ENCODE measurements at places on chromosomes 11 and 22.
A peak's percentile ranks its signal among the peaks of the same experiment; 100 is the strongest.

DNA sequence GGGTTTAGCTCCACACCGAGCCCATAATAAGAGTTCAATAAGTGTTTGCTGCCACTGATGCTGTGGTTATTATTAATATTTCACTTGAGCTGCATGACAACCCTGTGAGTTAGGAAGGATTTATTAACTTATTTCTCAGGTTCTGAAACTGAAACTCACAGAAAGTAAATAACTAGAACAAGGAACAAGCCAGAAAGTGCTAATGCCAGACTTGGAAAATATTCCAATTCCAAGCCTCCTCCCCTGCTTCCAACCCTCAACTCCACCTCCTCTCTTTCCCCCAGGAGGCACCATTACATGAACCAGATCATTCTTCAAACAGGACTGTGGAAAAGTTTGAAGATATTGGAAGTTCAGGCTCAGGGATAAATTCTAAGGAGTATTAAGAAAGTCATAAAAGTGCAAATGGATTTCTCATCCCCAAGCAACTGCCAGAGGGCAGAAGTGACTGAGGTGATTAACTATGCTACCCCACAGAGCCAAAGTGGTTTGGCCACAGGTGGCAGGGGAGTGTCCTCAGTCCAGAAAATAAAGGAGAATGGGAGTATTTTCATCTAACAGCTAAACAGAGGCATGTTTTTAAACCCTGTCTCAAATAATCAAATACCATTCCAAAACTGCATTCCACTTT lies 3.2 kb upstream of the FJX1 start:
- DNase-seq: no peak

DNA sequence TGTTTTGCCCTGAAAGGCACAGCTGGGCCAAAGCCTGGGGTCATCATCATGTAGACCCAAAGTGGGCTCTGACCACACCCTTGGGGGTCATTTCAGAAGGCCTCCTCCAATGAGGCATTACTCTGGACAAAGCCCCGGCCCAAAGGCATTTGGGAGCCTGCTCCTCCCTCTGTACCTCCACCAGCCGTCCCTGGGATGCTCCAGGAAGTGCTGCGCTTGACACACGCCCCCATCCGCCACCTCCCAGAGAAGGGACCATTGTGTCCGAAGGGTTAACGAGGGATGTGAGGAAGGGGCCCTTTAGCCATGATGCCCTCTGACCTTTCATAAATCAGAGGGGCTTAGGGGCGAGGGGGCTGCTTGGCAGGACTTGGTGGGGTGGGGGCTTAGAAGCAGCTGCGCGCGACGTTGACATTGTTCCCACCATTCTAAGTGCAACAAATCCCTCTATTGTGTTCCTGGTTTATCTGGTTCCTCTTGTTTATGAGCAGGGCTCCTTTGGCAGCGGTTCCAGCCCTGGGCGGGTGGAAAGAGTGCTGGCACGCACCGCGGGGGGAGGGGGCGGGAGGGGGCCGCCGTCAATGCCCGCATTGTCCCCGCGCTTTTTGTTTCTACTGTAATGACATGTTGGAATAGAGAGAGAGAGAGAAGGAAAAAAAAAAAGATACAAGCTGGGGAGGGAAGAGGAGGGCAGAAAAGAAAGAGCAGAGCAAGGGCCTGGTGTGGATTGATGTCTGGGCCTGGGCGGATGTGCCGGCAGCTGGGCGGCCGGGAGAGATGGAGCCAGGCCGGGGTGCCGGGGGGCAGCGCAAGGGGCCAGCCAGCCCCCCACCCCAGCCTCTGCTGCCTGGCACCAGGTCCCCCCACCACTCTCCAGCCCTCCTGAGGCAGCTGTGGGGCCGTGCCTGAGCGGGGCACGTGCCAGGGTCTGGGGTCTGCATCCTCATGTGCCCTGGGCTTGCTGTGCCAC lies 32.1 kb upstream of the SOX10 start:
- peak; percentile 63 for DNase-seq

GRCh38 chr11:115774756-115775155 lies 270.5 kb upstream of the CADM1 start:
- no peak for DNase-seq

DNA sequence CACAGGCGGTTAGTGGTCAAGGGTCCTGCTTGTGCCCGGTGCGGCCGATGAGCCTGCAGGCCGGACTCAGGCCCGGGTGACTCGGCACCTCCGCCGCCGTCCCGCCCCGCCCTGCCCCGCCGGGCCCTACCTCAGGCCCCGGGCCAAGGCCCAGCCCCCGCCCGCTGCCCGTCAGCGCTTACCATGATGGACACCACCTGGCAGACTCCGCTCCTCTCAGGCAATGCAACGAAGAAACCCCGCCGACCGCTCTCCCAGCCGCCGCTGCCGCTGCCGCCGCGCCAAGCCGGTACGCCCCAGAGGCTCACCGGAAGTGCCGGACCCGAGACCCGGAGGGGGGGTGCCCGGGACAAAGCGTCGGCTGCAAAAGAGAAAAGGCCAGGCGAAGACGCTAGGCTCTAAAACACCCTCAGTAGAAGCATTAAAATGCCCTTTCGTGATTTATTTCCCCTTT lies at the start of gene UFD1:
Gene UFD1 (minus strand): TSS at position 293 of the 454 bp plus-strand sequence. CDS start 108 bp downstream, at position 185.
- peak; percentile 80 for DNase-seq

- DNase-seq: peak; percentile 67
These were observed 104.3 kb downstream of the MAML2 start for GRCh38 chr11:96238563-96239135.

GRCh38 chr11:75270896-75271418 lies 30.4 kb downstream of the TPBGL start:
- DNase-seq: peak; percentile 27

GRCh38 chr11:48099916-48100446 lies 116.6 kb upstream of the OR4B1 start:
- no peak for DNase-seq

DNA sequence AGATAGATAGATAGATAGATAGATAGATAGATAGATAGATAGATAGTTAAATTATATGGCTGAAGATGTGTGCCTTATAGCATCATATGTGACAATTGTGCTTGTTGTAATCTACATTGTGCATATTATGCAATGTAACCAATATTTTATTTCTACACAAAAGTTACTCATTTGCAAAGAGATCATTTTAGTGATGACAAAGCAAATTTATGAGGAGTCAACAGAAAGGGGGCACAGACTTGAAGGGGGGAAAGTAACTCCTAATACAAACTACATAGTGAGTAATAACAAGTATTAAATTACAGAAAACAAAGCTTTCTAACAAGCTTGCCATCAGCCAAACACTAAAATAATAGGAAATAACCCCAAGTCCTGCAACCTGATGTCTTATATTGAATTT lies 106.8 kb downstream of the MUC15 start:
- DNase-seq: no peak

DNA sequence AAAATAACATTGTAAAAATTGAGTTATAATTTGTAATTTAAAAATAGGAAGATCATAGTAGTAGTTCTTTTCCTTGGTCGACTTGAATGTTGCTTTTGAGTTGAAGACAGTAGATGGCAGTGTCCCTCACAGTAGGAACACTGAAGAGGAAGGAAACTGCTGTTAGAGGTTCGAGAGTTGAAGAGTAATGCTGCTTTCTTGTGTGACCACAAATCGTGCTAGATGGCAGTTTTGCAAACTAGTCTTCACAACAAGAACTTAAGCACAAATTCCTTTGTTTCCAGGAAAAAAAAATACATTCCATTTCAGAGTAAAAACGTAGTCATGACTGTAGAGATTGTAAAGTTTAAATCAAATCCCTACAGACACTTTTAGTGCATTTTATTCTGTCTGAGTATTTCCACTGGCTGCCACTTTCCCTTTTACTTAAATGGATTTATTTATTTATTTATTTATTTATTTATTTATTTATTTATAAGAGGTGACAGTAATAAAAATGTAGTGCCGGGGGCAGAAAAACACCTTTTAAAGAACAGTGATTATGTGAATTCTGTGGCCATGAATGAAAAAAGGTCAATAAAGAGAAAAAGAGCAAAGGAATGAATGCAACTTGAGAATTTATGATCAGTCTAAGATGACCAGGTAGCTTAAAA lies 54.6 kb downstream of the SPECC1L start:
- peak; percentile 88 for DNase-seq

GRCh38 chr11:76073724-76074123 lies 132.6 kb downstream of the WNT11 start:
- peak; percentile 73 for DNase-seq

GRCh38 chr11:12577725-12578644 lies 96.2 kb upstream of the TEAD1 start:
- peak; percentile 36 for DNase-seq

- DNase-seq: no peak
These were observed 10.1 kb downstream of the MTFP1 start for GRCh38 chr22:30435674-30436126.

DNA sequence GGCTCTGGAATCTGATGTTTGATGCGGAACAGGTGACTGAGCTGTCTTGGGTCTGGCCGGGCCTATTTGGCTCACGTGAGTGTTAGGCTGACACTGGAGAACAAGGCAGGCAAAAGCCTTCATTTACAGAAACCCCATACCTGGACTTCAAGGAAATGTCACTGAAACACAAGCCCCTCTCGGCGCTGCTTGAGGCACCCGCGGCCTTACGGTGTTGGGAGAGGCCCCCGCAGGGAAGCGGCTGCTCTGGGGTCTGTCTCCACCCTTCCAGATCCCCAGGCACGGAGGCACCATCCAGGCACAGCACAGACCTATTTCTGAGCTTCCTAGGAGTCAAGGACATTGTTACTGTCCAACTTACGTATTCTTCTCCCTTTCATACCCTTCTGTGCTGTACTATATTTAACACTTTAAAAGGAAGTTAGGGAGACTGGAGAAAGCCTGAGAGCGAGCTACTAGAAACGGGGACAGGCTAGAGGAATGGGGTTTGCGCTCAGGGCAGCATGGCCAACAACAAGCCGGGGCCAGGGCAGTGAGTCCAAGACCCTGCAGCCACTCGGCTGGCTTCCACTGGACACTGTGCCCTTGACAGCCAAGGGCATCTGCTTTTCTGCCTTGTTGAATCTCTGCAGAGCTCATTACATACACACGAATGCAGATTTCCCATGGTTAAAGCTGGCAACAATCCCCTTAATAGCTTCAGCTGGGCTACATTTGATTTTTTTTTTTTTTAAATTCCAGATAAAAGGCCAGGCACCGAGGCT lies 23.8 kb downstream of the DRD4 start:
- no peak for DNase-seq

DNA sequence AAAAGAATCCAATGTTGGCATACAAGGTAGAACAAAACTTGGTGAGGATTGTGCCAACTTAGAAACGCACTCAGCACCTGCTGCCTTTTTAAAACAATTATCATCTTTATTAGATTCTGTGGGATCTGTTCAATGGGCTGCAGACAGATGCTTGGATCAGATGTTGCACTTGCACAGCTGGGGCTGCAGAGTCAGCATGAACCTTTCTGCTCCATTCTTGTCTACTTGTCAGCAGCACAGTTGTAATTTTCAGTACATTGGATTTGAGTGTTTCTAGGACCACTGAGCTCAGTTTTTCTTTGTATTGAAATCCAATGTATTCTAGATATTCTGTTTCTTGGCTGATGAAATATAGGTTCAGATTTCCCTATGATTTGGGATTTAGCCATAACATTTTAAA lies 164.5 kb downstream of the LUZP2 start:
- no peak for DNase-seq

DNA sequence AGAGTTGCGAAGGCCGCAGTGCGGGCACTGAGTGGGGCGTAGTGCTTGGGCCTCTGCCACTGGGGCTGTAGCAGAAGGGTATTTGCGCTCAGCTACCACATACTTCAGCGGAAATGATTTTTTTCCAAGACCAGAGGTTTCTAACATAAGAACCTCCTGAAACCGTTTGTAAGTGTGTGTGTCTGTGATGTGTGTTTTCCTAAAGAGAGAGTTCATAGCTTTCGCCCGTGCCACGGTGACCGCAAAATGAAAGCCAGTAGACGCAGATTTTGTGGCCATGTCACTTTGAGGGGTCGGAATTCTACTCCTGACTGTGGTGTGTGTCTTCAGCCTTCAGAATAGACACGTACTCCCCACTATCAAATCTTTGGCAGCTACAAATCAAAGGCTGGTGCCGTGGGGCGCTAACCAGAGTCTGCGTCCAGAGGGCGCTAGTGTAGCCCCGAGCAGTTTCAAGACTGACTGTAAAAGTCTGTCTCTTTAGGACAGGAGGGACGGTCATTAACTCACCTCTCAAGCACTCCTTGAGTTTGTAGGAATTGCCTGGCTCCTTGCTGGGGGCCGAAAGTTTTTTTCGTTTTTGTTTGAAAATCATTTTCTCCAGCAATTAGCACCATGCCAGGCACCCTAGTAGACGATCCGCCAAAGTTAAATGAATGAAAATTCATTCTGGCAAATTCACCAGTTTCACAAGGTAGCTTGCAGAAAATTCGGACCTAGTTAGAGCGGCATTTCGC lies 2.5 kb upstream of the CALCA start:
- DNase-seq: peak; percentile 56

DNA sequence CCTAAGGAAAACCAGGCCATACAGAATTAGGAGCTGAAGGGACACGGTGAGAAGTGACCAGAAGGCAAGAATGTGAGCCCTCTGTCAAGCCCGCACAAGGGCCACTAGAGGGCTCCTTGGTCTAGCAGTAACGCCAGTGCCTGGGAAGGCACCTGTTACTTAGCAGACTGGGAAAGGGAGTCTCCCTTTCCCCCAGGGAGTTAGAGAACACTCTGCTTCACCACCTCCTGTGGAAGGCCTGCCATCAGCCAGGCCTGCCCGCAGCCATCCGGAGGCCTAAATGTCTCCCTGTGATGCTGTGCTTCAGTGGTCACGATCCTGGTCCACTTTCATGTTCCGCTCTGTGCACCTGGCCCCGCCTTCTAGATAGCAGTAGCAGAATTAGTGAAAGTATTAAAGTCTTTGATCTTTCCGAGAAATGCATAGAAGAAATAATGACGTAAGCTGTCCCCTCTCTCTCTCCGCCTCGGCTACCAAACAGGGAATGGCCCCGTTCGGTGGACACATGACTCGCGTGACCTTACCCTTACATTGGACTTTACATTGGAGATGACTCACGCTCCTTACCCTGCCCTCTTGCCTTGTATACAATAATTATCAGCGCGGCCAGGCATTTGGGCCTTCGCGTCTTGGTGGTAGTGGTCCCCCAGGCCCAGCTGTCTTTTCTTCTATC lies 10.7 kb upstream of the GSTP1 start:
- DNase-seq: peak; percentile 32

GRCh38 chr11:14270690-14271542 lies 88.1 kb downstream of the RRAS2 start:
- no peak for DNase-seq

GRCh38 chr11:12066799-12067508 lies 43.4 kb upstream of the MICAL2 start:
- DNase-seq: peak; percentile 67

GRCh38 chr11:12842933-12843636 lies 166.0 kb upstream of the RASSF10 start:
- peak; percentile 91 for DNase-seq

DNA sequence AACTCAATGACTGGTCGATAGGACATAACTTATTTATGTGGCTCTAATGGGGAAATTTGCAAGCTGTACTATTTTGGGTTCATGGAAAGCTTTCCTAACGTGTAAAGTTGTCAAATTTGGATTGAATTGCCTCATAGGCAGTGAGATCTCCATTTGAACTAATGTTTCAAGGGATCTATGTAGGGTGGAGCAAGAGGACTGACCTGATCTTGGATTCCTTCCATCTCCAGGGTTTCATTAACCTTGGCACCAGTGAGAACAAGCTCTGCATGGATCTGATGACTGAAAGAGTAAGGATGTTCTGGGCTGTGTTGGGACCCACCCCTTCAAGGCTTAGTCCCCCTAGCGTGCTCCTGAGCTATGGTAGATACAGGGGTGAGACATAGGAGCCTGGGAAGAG lies 2.1 kb downstream of the ACCSL start:
- DNase-seq: no peak

- DNase-seq: no peak
These were observed 16.3 kb downstream of the SMCO4 start for GRCh38 chr11:93526641-93527583.

Measured in fibroblast of lung (primary cell).